ENCODE measurements at places on chromosomes 1 and 21.

DNA sequence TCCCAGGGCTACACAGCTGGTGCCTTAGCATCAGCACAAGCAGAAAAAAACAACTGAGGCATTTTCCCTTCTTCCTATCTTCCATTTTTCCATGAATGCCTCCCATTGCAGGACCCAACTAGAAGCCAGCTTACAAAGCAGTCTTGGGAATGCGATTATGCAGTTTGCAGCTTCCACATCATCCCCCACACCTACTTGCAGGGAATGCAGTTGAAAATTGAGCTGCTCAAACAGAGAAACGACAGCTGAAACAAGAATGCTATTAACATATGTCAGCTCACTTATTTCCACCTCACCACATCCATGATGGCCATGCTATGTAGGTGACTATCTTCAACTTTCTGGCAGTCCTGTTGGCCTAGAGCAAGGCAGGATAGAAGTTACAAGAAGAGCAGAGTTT, 150.6 kb upstream of the KCTD3 start:
- DNase-seq: no peak

GRCh38 chr1:226207048-226207447, 16.4 kb upstream of the MIXL1 start:
- DNase-seq: no peak

GRCh38 chr1:230123280-230124185, 56.5 kb downstream of the GALNT2 start:
- DNase-seq: no peak

DNA sequence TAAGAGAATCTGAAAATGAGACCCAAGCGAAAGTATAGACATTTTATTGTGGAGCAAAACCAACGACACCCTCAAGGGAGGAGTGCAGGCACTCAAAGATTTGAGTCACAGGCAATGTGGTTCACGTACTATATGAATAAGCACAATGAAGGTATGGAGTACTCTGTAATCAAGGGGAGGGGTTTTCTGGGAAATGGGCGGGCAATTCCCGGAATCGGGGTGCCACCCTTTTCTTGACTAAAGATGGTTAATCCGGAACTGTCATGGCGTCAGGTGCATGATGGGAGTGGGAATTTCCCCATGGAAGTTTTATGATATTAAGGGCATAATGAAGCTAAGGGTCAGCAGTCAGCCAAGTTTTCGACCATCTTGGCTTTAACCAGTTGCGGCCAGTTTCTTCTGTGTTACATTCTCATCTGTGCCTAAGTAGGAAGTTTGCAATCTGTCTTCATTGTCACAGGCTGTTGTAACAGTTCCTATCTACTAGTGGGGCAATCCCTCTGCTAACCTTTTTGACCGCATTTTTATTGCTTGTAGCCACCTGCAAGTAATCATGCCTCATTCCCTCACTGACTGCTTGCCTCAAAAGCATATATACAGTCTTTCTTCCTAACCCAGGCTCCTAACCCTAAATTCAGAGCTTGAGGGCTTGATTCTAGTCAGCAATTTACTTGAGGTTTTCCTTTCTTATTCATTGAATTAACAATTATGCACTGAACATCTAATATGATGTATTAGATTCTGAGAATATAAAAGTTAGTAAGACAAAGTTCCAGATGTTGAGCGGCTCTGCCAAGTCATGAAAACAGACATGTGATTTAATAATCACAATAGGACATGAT, 775 bp upstream of the AIM2 start:
- no peak for DNase-seq

GRCh38 chr1:247440001-247440620, 17.8 kb downstream of the OR2B11 start:
- DNase-seq: no peak

GRCh38 chr21:26952374-26953066, 14.4 kb downstream of the ADAMTS5 start:
- no peak for DNase-seq

DNA sequence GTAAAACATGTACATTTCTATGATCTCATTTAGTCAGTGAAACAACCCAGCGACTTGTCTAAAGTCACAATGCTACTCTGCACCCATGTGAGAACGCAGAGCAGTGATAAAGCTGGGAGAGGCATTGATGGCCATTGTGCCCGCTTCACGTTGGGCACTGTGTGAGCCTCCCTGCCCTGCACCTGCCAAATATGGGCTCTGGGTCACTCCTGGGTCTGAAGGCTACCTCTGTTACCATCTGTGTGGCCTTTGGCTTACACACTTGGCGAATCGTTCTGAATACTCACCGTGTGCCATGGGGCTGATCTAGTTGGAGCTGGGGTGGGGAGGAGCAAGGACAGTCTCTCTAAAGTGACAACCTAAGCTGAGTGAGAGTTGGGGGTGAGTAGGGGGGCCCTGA, 29.9 kb downstream of the PCSK9 start:
- peak; percentile 83 for DNase-seq

Data from esophagus muscularis mucosa (tissue), 4 donors.